NCI-H2029 (cell line): ENCODE measurements at places on chromosomes 2 and 18.

GRCh38 chr2:237995036-237995435 lies 28.2 kb downstream of the UBE2F start:
- no peak for DNase-seq

DNA sequence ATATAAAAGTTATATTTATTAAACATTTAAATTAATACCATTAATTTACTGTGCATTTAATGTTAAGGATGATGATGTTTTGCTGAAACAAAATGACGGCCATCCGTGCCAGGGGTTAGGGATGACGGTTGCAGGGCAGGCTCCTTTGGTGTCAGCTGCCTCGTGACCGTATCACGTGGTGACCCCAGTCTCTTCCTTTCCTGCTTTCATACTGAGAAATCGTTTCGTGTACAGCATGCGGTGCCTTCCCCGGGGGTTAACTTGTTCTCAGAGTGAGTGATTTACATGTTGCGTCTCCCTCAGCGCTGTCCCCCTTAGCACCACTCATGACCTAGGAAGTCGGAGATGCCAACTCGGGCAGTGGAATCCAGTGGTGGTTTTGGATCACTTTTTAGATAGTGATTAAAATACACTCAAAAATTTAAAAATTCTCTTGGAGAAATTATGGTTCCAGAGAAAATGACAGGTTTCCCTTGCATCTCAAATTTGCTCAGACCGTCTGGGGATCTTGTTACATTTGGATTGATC lies 290.8 kb downstream of the GBX2 start:
- DNase-seq = no peak

GRCh38 chr2:36277146-36277808 lies 78.3 kb upstream of the CRIM1 start:
- DNase-seq = no peak

DNA sequence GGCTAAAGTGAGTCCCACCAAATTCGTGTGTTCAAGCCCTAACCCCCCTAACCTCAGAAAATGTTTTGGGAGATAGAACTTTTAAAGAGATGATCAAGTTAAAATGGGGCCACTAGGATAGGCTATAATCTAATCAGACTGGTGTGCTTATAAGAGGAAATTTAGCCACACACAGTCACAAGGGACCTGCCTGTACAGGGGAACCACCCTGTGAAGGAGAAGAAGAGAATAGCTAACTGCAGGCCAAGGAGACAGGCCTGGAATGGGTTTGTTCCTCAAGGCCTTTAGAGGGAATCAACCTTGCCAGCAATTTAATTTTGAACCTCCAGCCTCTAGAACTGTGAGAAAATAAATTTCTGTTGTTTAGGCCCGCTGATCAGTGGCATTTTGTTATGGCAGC lies 36.0 kb upstream of the TANK start:
- no peak for DNase-seq

GRCh38 chr2:132489150-132489549 lies 72.5 kb downstream of the GPR39 start:
- DNase-seq = no peak

- DNase-seq = no peak
Observed at GRCh38 chr2:36307441-36307840, 48.1 kb upstream of the CRIM1 start.

DNA sequence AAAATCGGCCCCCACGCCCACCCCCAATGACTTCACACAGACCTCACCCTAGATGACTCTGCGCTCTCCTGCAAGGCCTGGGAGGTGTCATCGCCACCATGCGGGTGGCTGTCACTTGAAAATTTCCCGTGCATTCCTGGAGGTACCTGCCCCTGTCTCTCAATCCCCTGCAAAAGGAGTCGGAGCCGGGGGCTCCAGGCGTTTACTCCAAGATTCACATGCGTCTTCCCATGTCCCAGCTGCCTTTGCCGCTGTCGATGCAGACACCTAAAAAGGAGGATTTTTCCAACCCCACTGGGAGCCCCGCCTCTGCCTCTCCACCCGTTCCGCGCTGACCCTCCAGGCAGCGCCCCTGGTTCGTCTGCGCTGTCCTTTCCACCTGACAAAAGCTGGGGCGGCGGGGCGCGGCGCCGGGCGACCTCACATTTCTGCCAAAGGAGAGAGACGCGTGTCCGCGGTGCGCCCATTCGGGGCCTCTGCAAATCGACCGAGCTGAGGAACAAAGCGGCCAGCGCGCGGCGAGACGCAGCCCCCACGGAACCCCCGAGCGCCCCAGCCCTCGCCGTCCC lies 667 bp downstream of the REEP1 start:
- DNase-seq = no peak

DNA sequence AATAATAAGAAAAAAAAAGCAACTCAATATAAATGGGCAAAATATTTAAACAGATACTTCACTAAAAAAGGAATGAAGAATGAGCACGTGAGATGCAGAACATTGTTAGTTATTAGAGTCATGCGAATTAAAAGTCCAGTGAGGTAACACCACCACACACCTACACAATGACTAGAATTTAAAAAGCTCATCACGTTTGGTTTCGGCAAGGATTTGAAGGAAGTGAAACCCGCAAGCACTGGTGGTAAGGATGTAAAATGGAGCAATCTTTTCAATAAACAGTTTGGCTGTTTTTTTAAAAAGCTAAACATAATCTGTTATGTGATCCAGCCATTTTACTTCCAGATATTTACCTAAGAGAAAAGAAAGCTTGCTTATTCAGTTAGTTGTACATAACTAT lies 1181.6 kb upstream of the CELF4 start:
- DNase-seq = no peak

GRCh38 chr18:45962461-45962860 lies 4.7 kb downstream of the EPG5 start:
- no peak for DNase-seq

GRCh38 chr2:171745806-171746205 lies 58.5 kb downstream of the DYNC1I2 start:
- no peak for DNase-seq

GRCh38 chr18:74861154-74861553 lies 263.5 kb downstream of the ZNF407 start:
- no peak for DNase-seq

DNA sequence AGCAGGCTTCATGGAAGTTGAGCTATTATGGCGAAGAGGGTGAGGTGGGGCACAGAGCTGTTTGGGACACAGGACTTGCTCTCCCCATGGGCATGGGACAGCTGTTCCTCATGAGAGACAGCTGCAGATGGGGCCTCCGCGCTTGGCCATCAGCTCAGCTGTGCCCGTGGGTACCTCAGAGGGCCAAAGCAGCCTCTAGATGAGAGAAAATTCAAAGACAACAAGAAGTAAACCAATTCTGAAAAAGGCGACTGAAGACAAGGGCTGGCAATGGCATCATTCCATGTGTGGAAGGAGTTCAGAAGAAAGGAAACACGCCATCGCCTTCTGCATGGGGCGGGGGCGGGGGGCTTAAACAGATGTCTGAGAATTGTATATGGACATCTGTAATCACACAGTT lies 136.2 kb downstream of the BCL2 start:
- no peak for DNase-seq

DNA sequence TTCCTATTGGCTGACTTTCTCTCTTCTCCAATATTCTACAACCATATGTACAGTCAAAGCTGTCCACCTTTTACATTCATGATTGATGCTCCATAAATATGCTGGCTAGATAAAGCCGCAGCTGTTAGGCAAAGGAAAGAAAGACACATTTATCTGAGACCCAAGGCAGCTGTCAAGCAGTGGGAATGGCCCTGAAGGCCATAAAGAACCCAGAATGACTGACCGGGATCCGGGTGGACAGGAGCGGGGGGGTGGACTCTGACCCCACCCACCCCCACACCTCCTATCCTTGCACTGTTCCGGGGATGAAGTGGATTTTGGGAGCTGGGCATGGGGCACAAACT lies 116.4 kb downstream of the RTP5 start:
- DNase-seq = no peak

GRCh38 chr18:21701621-21702020 lies 3.0 kb downstream of the ABHD3 start:
- no peak for DNase-seq

GRCh38 chr2:109195193-109196045 lies 66.4 kb downstream of the SH3RF3 start:
- no peak for DNase-seq

- no peak for DNase-seq
Observed at GRCh38 chr2:177399376-177399775, 6.8 kb downstream of the AGPS start.

DNA sequence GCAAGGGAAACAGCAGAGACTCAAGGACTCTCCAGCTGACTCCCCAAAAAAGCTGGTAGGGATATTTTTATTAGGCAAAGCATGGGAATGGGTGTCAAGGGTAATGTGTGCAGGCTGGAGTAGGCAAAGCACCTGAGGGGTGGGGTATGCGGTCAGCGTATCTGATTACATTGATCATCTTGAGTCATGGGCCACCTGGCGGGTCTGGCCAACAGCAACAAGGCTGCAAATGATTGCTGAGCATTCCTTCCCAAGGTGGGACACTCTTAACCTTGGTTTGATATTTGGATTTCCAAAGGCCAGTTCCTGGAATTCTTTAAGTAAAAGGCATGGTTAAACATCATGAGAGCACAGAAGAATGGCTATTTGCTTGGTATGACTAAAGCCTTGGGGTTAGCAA lies 32.6 kb upstream of the CCBE1 start:
- DNase-seq = no peak

DNA sequence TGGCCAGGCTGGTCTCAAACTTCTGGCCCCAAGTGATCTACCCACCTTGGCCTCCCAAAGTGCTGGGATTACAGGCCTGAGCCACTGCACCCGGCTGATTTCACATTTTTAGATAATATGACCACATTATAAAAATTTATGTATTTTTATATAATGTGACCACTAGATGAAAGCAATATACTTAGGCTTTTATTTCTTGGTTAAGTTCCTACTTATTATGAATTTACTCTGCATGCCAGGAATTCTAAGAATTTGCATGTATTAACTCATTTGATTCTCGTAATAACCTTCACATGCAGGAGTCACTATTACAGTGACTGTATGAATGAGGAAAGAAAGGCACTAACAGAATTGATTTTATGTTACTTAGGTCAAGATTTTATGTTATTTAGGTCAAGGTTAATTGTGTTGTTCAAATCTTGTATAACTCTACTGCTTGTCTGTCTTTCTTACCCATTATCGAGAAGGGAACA lies 25.6 kb upstream of the CASP8 start:
- DNase-seq = no peak

DNA sequence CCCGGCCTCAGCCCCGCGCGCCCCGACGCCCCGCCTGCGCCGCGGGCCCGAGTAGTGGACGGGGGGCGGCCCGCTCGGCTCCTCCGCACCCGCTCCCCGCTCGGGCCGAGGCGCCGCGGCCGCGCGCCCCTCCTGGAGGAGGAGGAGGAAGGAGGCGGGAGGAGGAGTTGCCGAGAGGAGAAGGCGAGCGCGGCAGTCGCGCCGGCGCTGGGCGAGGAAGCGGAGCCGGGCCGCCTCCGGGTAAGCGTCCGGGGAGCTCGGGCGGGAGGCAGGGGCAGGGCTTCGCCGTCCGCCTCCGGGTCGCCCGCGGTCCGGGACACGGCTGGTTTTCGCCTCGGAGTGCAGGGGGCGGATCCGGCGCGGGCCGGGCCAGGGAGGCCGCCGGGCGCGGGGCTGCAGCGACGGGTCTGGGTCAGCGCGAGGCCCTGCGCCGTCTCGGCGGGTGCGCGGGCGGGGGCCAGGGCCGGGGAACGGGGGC lies at the start of gene SOCS6:
TSS of gene SOCS6 (plus strand) at position 195 of the 478 bp plus-strand sequence. CDS start 35,624 bp downstream, outside the sequence.
- peak; percentile 11 for DNase-seq

DNA sequence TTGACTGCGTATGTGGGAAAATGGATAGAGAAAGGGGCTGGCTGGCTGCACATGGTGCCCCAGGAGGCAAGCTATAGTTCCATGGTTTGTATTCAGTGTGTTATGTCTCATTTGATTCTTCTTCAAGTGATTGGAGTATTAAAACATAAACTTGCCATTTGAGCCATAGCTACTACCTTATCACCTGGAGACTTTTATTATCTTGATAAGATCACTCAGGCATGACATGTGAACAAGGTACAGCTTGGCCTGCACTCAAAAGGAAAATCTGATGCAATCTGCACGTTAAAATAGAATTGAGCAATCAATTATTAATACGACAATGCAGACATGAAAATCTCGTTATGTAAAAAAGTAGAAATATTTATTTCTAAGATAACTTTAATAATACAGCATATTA lies 116.9 kb downstream of the RND3 start:
- no peak for DNase-seq

- DNase-seq = no peak
Observed at GRCh38 chr18:35322486-35323458, 21.4 kb downstream of the ZNF24 start.

- no peak for DNase-seq
Observed at GRCh38 chr18:65352186-65352585, 398.6 kb upstream of the CDH7 start.

GRCh38 chr18:58269931-58270330 lies 225.9 kb downstream of the NEDD4L start:
- DNase-seq = no peak

DNA sequence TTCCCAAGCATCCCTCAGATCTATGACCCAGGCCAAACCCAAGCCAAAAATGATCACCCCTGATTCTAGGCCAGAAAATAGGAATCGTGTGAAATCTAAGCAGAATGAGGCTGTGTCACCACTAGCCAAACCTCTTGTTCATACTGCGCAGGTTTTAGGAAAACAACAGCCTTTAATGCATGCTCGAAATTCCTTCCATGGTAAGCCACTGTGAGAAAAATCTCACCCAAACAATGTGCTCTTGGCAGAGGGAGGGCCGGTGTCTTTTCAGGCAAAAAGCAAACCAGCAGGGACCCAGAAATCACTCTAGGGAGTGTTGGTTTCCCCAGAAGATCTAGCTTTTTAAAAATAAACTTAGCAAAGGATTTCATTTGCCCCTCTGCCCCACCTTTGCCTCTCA lies 71.2 kb upstream of the FOSL2 start:
- DNase-seq = no peak

- DNase-seq = no peak
Observed at GRCh38 chr2:209666296-209666695, 105.3 kb upstream of the UNC80 start.

- DNase-seq = no peak
Observed at GRCh38 chr2:48944956-48945355, 189.4 kb upstream of the LHCGR start.

DNA sequence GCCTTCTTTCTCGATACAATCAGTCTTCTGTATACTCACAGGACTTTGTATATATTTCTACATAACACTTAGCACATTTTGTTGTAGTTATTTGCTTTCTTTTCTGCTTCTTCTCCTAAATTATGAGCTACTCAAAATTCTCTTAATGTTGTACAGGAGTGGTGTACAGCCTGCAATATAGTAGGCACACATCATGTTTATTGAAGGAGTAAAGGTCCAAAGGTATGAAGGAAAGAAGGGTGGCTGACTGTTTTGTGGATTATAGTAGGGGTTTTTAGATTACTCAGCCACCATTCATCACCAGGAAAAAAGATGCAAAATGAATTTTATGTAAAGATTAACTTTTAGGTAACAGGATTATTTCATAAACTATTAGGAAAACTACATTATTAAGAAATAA lies 54.1 kb downstream of the C18orf54 start:
- DNase-seq = no peak

GRCh38 chr2:62306751-62307468 lies 111.0 kb downstream of the B3GNT2 start:
- DNase-seq = peak; percentile 61

GRCh38 chr2:164065038-164065437 lies 329.2 kb upstream of the FIGN start:
- no peak for DNase-seq
